ENCODE measurements at places on chromosomes 16 and 17.

DNA sequence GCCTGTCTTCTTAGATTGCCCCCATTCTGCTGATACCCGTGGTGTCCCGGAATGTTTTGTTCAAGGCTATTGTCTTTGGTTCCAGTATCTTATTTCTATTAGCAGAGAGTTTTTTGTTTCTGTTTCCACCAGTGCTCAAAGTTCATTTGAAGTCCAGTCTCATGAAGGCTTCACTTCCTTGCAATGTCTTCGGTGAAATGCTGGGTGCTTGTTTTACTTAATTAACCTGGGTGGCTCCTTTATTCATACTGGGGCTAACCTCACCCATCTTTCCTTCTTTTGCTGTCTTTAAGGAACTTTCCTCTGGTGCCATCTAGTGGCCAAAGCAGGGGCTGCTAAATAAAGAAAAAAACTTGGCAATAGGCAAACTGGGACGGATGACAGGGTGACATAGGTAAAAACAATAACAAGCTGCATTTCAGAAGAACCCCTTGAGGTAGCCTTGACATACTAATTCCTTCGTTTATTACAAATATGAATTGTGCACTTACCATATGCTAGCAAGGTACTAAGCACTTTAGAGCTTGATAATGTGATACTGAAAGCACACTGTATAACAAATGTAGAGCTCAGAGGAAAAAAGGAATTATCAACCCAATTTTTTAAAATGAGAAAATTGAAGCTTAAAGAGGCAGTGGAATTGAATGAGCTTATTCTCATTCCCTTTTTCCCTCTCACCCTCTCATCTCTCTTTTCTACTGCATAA is 2.8 kb upstream of the SMIM36 start:
- DNase-seq, result peak; percentile 85

GRCh38 chr17:75908201-75908600 is 3.5 kb upstream of the MRPL38 start:
- no peak for DNase-seq

DNA sequence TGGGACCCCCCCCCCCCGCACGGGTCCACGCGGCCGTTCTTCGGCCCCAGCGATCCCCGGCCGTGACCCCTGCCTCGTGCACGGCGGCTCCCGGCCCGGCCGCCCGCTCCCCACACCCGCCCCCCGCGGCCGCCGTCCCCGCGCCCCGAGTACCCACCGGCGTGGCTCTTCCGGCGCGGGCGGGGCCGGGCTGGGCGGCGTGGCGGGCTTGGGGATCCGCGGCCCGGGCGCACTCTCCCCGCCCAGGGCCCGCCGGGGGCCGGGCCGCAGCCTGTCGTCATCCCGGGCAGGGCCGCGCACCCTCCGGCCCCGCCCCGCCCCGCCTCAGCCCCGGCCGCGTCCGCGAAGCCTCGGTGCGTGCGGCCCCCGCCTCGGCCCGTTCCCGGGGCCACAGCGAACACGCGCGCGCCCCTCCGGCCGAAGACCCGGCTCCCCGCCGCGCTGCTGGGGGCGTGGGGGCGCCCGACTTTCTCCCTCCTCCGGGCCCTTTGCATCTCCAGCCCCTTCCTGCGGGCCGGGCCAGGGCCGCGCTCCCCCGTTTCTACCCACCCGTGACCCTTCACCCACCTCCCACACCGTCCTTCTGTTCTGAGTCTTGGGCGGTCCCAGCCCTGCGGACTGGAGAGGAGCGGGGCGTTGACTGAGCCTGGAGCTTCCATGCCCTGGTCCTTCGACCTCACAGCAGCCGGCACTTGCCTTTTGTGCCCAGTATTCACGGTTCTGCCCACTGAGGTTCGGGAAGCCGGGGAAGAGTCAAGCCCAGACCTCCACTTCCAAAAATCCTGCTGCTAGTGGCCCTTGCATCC is 840 bp downstream of the MYO1C start:
- DNase-seq, result peak; percentile 64

DNA sequence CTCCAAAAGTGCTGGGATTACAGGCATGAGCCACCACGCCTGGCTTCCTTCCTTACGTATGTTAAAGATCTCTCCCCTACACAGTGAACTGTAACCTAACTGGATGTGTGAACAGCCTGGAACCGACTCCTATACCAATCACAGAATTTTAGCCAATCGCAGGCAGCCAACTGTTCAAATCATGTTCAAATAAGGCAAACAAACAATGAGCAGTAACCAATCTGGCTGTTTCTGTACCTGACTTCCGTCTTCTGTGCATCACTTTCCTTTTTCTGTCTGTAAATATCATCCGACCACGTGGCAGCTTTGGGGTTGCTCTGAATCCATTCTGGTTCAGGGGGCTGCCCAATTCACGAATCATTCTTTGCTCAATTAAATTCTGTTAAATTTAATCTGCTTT is 27.5 kb downstream of the TEKT5 start:
- DNase-seq, result no peak

- DNase-seq, result no peak
These were observed 25.9 kb downstream of the NMT1 start for GRCh38 chr17:45086865-45087503.

- DNase-seq, result no peak
These were observed 100.4 kb upstream of the DNAH17 start for GRCh38 chr17:78677303-78678221.

- no peak for DNase-seq
These were observed 99.4 kb downstream of the NPIPB11 start for GRCh38 chr16:29306943-29307597.

- DNase-seq, result no peak
These were observed 414.3 kb downstream of the MAF start for GRCh38 chr16:79186196-79186595.

GRCh38 chr17:48215583-48216139 is 108.1 kb downstream of the SNX11 start:
- DNase-seq, result no peak

DNA sequence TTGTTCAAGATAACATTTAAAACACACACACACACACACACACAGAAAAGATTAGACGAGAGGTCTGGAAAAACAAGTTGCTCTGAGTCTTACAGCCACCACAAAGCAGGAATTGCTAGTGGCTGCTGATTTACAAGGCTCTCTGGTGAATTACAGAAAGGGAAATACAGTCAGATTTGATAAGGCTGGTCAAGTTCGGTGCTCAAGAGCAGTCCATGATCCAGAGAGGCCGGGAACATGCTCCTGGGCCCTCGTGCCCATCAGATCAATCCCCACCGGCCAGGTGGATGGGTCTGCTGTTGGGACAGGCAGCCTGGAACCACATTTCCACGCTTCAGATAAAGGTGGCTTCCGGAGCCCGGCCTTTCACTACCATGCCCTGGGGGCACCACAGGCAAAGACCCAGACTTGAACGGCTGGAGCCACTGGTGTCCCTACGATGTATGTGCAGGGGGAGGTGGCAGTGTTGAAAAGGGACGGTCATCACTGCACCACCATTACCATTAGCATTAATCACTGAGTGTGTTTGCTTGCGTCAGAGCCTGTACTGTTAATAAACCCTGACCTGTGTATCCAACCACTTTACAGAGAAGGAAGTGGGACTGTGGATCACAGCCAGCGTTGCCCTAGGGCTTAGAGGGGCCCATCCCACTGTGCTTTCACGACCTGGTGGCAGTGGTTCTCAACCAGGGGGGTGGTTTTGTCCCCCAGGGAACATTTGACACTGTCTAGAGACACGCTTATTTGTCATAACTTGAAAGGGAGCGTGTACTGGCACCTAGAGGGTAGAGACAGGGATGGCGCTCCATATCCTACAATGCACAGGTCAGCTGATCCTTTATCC is 95.1 kb downstream of the XYLT1 start:
- no peak for DNase-seq

GRCh38 chr16:53142823-53143568 is 88.2 kb downstream of the CHD9 start:
- no peak for DNase-seq

DNA sequence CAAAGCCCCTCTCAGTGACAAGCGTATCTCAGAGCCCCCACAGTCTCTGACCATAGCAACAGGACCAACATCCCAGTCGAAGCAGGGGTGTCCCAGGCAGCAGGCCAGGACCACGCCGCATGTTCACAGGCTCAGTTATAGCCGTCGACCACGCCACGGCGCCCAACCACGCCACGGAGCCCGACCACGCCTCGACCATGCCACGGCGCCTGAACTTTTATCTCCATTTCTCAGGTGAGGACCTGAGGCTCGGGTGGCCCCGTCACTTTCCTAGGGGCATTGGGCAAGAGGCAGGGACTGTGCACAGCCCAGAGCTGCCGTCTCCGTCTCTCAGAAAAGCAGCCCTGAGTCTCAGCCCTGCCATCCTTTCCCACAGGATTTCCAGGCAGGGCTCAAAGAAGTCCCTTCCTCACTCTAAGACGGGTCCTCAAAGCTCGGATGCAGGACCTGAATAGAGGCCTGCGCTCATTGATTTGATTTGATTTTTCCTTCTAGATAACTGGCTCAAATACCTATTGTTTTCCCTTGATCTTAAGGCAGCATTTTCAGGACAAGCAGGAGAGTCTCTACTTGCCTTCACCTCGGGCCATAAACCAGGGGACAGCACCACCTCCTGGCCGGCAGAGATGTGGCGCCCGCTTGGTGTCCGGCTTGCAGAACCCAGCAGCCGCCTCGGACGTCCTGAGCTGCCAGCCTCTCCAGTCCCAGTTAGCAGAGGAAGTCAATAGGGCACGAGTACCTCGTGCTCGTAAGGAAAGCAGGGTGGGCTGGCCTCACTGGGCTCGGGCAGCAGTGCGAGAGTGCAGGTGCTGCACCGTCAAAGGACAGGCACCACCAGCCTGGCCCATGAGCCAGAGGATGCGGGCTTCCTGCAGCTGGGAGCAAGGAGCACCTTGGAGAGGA is 38.8 kb downstream of the C16orf95 start:
- peak; percentile 76 for DNase-seq

GRCh38 chr16:31568577-31569359 is 41.1 kb downstream of the AHSP start:
- DNase-seq, result peak; percentile 25

DNA sequence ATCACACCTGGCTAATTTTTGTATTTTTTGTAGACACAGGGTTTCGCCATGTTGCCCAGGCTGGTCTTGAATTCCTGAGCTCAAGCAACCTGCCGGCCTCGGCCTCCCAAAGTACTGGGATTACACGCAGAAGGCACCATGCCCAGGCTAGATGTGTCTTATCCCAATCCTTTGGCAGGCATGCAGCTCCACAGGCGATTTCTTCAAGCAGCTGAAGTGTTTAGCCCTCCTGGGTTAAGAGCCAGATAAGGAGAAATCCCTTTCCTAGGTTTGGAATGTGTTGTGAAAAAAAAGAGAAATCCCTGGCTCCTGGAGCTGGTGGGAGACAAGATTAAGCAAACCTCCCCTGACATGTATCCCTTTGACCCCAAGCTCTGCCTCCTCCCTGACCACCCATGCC is 2.1 kb upstream of the NHERF1 start:
- DNase-seq, result no peak

DNA sequence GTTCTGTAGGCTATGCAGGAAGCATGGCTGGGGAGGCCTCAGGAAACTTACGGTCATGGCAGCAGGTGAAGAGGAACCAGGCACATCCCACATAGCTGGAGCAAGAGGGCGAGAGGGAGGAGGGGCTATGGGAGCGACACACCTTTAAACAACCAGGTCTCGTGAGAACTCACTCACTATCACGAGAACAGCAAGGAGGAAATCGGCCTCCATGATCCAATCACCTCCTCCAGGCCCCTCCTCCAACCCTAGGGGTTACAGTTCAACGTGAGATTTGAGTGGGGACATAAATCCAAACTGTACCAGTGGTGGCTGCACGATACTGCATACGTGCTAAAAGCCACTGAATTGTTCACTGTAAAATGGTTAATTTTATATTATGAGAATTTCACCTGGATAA is 26.1 kb upstream of the ENPP7 start:
- no peak for DNase-seq

GRCh38 chr16:11271610-11272009 is 1.8 kb downstream of the PRM3 start:
- DNase-seq, result no peak

DNA sequence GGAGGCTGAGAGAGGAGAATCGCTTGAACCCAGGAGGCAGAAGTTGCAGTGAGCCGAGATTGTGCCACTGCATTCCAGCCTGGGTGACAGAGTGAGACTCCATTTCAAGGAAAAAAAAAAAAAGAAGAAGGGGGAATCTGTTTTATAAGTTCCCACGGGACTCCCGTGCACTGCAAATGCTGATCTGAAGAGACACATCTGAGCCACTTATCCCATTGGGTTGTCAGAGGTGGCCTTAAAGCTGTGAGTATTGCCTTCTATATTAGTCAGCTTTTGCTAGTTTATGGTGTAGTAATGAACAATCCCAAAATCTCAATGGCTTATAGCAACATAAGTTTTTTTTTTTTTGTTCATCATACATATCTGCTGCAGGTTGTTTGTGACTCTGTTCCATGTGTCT is 82.8 kb downstream of the MRM1 start:
- DNase-seq, result no peak

GRCh38 chr16:2827831-2828520 is 2.1 kb upstream of the ZG16B start:
- DNase-seq, result no peak

GRCh38 chr17:2684549-2684948 is 27.0 kb downstream of the CLUH start:
- DNase-seq, result peak; percentile 17

DNA sequence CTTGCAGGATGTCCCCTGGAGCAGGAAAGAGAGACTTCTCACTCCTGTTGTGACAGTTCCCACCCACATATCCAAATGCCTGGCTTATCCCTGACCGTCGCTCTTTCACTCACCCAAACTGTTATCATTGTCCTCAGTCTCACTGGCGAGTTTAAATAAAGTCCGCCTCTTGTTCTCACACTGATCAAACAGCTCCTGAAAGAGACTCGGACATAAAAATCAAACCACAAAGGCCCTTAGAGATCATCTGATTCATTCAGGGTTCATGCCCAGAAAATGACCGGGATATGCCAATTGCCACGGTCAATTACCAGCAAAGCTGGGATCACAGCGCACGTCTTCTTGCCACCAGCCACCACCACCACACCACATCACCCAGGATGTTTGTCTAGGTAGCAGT is 19.9 kb downstream of the GGA3 start:
- no peak for DNase-seq

- no peak for DNase-seq
These were observed 12.7 kb downstream of the BPTF start for GRCh38 chr17:67837965-67838364.

DNA sequence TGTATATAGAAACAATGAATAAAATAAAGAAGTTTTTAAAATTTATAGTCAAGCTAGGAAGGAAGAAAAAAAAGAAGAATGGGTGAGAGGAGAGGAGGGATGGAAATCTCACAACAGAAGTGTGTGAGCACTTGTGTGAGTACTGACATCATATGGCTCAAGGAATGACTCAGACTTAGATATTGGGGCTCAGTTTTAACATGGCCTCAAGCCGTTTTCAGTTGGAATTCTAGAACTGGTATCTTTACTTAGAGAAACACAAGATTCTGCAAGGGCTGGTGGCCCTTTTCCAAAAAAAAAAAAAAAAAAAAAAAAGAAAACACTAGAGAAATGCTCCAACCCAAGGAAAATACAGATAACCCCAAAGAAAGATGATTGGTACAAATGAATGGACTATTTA is 55.1 kb downstream of the STXBP4 start:
- no peak for DNase-seq

DNA sequence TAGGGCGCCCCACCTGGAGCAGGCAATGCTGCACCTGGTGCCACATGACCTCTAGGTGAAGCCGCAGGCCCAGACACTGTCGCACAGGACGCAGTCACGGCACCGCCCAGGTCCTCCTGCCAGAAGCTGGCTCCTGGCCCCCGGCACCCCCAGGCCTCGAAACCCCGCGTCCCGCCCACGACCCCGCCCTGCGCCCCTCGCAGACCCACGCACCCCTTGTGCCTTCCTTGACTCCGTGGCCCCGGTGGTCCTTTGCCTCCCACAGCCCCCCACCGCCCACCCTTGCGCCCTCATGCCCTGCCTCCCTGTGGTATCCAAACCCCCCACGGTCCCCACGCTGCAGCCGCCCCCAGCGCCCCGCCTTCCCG is 6.3 kb upstream of the C1QTNF8 start:
- DNase-seq, result no peak

All from stimulated activated CD8-positive, alpha-beta memory T cell treated with anti-CD3 and anti-CD28 coated beads, Interleukin-4, amount 100 ng/mL, for 48 hours (primary cell).